ENCODE measurements at places on chromosomes 12 and 14.

GRCh38 chr12:69189378-69189978, 49.9 kb upstream of the CPSF6 start:
- no peak for DNase-seq

DNA sequence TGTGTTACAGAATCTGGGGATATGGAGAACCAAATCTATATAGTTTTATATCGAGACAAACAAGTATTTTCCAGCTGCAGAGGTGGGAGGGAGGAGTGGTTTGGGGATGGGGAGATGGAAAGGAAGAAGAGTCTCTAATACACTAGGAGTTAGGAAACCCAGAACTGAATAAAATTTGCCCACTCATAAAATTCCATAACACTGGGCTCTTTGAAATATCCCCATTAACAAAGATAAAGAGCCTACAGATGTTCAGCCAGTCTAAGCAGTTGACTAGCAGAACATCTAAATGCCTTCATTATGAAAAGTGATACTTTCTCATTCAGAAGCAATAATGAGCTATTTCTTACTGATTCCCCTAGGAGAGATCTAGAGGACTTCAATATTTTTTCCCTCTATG, 151.7 kb upstream of the GZMB start:
- DNase-seq, result no peak

DNA sequence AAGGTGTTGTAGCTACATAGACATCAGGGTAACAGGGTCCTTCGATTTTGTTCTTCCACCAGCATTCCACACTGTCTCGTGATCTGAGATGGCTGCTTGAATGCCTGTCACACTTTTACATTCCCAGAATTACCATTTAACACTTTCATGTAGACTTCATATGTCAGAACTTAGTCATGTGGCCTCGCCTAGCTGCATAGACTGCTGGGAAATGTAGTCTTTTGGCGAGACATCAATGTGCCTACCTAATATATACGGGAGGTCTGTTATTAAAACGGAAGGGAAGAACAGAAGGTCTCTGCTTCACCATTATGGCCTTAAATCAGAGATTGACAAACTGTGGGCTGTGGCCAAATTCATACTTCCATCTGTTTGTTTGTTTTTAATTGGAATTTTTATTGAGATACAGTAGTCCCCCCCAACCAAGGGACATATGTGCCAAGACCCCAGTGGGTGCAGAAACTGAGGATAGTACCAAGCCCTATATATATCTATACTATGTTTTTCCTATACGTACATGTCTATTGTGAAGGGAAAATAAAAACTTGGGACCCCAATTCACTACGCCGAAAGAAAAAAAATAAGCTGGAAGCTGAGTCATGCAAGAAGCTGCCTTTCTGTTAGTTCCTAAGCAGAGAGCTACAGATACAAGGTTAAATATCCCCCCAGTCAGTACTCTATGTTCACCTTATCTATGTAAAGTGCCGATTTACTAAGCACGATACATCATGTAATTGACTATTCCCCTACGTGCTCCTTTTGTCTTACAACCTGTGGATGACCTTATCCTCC, 11.3 kb upstream of the HRK start:
- no peak for DNase-seq

DNA sequence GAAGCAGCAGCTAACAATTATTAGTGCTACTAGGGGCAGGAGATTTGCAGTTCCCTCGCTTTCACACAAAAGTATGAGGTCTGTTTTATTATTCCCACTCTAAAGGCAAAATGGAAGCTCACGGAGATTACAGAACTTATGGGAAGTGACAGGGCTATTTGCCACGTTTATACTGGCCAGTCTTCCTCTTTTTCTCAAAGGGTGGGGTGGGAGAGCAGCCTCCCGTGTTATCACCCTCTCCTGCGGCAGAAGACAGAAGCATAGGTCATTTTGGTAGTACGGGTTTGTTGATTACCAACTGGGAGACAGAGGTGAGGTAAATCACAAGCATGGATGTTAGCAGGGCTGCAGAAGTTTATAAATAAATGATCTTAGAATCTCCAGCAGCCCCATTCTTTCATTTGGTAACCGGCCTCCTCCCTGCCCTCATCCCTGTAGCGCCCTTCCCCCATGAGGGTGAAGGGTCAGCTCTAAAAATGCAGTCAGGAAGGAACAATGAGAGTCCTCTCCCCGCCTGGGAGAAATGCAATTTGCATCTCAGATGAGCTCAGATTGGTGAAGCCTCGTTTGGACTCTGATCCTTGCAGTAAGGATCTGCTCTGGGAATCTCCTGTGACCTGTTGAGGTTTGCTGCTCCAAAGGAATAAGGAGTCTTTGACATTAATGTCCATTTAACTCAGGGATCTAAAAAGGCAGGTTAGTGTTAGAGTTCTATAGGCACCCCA, 44.7 kb upstream of the SINHCAF start:
- DNase-seq, result no peak

DNA sequence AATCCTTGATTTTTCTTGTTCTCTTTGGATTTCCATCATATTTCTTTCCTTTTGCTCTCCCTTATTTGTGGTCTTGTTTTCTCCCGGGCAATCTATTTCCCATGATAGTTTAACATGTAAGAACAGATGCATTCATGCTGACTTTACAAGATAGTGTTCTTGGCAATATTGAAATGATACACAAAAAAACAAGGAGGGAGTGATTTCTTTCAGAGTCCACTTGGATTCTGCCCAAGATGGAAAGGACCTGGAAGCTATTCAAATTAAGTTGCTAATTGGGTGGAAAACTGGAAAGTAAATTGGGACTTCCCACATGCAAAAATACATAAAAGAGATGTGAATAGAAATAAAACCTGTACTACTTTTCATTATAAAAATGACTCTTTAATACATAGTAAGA, 14.4 kb upstream of the YARS2 start:
- DNase-seq, result no peak

DNA sequence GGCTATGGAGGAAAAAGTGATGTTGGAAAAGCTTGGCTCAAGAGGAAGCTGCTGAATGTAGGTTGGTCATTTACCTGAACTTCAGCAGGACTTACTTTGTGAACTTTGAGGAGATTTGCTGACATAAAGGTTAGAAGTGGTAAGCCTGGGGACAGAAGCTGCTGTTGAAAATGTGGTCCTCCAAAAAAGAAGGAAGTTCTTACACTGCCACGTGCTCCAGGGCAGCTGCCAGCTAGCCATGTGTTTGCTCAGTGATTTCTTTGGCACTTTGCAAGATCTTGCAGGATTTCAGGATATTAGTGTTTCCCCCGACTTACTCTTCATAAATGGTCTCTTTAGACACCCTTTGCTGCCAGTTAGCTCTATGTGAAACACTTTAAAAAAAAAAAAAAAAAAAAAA, 14.8 kb upstream of the DYRK2 start:
- DNase-seq, result no peak

DNA sequence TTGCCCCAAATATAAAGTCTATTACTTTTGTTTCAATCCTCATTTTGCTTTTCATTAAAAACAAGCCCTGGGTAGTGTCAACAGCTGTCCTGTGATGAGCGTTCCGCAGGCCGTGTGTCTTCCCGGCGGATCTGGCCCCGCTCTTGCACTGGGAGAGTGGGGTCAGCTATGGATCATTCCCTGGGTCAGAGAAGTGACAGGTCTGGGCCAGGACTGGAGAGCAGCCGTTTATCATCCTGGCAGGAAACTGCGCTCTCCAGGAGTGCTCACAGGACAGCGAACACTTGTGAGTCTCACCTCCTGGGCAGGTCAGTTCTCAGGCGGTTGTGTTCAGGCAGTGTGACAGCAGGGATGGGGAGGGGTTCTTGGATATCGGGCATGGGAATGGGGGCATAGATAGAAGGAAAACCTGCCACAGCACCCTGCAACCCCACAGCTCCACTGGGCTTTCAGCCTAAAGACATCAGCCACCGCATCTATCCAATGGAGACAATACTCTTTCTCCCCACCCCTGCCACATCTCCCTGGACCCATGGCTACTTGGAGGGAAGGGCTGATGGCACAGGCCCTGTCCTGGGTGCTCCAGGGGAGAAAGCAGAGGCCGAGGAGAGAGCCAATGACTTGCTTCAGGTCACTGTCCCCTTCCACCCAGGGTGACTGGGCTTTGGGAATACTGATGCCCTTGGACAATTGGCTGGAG, 47.8 kb upstream of the CHGA start:
- no peak for DNase-seq

- no peak for DNase-seq
These were observed 489.8 kb upstream of the FLRT2 start for GRCh38 chr14:85040046-85040685.

Data from RCC 7860 (cell line).